ENCODE measurements at places on chromosomes 5 and 9. TPM values are rescaled to one million over a fixed set of nuclear protein-coding genes. Genes with fewer than 3 reads are reported as not detected.

Gene LCNL1
- total RNA-seq: not detected

Gene ST6GALNAC6
- 35.7 TPM for total RNA-seq

Gene CD72
- 0.11 TPM for total RNA-seq

Gene PCDHB13
- total RNA-seq: not detected

Gene SPATA31D4
- not detected for total RNA-seq
